ENCODE measurements at places on chromosomes 7 and 10. TPM values are rescaled to one million over a fixed set of nuclear protein-coding genes. Genes with fewer than 3 reads are reported as not detected.

Gene ALOX5
- total RNA-seq = not detected

DNA sequence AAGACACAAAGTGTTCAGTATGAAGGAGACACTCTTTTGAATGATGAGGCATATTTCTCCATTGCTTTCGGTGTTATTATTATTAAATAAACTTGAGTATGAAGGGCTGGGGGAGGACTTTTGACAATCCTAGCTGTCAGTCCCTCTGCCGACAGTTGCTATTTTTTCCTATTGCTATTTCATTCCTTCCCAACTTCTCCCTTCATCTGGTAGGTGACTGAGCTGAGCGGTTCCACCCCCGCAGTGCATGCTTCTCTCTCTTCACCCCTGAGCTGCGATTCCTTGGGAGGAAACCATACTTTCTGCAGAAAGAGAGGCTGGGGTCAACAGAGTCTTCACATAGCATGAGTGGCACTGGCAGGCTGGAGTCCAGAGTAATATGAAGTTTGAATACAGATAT lies 261.2 kb upstream of the TAC1 start:
- no peak for DNase-seq

Gene DRGX
- total RNA-seq = not detected

Gene TLX1
- total RNA-seq = not detected

- DNase-seq = no peak
These were observed 16.4 kb downstream of the ARL4A start for GRCh38 chr7:12703881-12704280.

- DNase-seq = no peak
These were observed 124.6 kb upstream of the CDK13 start for GRCh38 chr7:39825401-39825980.

DNA sequence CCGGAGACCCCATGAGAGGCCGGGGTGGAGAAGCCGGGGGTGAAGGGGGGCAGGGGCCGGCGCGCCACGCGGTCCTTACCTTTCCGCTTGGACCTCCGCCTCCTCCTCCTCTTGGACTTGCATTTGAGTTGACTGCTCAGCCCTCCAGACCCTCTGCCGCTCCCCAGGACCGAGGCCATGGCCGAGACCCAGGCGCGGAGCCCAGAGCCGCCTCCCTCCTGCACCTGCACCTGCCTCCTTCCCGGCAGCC lies 428 bp downstream of the ADARB2 start:
- no peak for DNase-seq

GRCh38 chr7:284762-285722 lies 4.9 kb upstream of the FOXL3 start:
- no peak for DNase-seq

GRCh38 chr7:27117887-27118491 lies 12.6 kb downstream of the HOXA4 start:
- peak; percentile 23 for DNase-seq

DNA sequence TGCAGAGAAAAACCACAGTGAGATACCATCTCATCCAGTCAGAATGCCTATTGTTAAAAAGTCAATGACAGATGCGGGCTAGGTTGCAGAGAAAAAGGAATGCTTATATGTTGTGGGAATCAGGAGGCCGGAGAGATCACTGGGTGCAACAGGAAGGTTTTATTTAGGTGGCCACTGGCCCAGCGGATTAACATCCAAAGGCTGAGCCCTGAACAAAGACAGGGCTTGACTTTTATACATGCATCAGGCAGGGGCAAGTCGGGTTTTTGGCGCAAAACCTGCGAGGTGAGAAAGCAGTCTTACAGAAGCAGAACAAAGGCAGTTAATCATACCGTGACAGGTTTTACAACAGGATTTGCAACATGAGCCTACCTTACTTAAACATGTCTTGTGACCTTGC lies 620 bp downstream of the ZNF117 start:
- DNase-seq = no peak

Gene CLDN4
- total RNA-seq = not detected

Gene C10orf62
- not detected for total RNA-seq

DNA sequence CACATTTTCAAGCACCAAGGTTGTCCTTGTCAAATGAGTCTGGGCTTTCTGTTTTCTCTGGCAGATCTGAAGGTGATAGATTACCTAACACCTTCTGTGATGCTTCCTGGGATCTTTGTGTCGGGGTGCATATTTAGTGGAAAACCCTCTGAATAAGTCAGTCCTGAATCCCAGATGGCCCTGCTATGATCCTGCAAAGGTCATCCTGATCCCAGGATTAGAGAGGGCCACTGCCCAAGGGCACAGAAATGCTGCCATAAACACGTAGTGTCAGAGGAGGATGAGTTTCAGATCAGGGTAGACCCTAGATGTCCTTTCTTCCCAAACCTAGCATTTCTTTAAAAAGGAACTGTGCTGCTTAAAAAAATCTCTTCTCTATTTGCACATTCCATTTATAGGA lies 19.0 kb downstream of the AGR2 start:
- DNase-seq = no peak

DNA sequence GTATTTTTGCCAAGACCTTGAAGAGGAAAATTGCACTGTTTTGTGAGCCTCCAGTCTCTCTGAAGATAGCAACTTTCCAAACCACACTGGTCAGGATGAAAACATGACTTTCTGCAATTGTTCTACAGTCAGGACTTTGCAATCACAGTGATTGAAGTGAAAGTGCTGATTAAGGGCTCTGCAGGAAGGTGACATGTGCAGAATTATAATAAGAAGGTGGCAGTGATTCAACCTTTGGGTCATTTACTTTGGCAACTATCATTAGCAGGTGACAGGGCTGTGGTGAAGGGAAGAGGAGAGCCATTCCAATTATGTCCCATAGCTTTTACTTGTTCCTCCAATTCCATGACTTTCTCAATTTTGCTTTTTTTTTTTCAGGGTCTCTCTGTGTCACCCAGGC lies 350.0 kb upstream of the FZD8 start:
- no peak for DNase-seq

DNA sequence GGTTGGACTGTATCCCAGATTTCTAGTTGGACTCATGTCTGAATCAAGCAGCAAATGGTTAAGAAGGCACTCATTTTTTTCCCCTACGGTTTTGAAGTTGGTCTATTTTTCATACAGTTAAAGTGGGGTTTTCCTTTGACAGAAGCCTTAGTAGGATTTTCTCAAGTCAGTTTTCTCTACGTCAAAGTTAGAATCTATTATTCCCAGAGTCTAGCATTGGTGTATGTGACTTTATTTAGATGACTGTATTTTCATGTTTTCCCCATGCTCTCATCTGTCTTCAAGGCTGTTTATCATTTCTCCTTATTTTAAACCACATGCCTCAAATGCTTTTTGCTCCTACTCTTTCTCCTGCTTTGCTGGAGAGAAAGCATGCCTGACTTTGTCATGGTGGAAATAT lies 623.2 kb downstream of the CCSER2 start:
- DNase-seq = no peak

DNA sequence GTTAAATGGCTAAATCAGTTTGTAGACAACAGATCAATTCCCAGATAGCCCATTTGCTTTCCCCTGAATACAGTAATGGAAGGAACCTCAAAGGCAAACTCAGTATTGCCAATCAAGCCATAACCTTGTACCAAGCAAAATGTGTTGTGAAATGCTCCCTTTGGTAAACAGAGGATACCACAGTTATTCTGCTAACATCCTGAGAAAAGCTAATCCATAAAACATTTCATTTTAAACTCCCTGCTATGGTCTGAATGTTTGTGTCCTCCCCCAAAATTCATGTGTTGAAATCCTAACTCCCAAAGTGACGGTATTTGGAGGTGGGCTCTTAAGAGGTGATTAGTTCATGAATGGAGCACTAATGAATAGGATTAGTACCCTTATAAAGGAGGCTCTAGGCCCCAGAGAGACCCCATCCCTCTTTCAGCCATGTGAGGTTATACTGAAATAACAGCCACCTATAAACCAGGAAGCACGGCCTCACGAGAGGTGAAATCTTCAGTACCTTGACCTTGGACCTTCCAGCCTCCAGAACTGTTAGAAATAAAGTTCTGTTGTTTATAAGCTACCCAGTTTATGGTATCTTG lies 89.3 kb upstream of the RNF148 start:
- no peak for DNase-seq

Gene CDK1
- 302 TPM for total RNA-seq

GRCh38 chr10:59281861-59282260 lies 80.5 kb downstream of the FAM13C start:
- DNase-seq = no peak

DNA sequence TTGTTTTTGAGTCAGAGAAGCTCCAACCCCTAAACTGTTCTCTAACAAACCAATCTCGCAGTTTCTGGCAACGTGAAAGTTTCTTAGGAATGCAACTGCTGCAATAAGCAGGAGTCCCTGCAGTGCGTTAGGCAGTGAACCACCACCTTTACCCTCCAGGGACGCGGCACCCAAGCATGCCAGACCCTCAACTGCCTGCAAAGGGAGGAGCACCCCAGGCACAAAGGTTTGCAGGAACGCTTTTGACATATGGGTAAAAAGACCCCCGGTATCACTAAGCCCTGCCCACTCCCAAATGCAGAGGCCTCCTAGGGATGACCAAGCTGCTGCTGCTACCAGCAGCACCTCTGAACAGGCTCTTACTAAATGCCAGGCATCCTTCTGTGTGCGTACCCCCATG lies 4.7 kb downstream of the TBRG4 start:
- no peak for DNase-seq

- peak; percentile 54 for DNase-seq
These were observed 154.4 kb upstream of the AKR1E2 start for GRCh38 chr10:4671451-4672145.

- no peak for DNase-seq
These were observed 4.1 kb downstream of the HOXA9 start for GRCh38 chr7:27161214-27161720.

- DNase-seq = no peak
These were observed 25.9 kb downstream of the TBXAS1 start for GRCh38 chr7:139854803-139855497.

- DNase-seq = no peak
These were observed 138.4 kb downstream of the MGMT start for GRCh38 chr10:129605266-129605985.

DNA sequence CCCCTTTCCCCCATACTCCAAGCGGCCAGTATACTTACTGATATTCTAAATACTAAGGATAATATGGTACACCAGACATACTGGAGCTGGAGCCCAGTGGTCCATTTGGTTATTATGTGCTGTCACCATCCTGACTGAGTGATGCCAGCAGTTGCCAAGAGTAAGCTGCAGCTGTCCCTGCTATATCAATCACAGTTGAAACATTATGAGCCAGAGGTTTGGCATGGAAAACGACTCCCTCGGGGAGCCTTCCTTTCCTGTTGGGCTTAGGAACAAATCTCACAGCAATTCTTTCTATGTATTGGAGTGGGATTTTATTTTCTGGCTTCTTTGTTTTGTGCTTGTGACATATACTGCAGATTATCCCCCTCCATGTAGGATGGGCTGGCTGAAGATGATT lies 32.6 kb downstream of the STRIP2 start:
- no peak for DNase-seq
